ENCODE measurements at places on chromosomes 11 and 22.

- no peak for DNase-seq
Observed at GRCh38 chr22:17131686-17132085, 10.5 kb upstream of the TMEM121B start.

DNA sequence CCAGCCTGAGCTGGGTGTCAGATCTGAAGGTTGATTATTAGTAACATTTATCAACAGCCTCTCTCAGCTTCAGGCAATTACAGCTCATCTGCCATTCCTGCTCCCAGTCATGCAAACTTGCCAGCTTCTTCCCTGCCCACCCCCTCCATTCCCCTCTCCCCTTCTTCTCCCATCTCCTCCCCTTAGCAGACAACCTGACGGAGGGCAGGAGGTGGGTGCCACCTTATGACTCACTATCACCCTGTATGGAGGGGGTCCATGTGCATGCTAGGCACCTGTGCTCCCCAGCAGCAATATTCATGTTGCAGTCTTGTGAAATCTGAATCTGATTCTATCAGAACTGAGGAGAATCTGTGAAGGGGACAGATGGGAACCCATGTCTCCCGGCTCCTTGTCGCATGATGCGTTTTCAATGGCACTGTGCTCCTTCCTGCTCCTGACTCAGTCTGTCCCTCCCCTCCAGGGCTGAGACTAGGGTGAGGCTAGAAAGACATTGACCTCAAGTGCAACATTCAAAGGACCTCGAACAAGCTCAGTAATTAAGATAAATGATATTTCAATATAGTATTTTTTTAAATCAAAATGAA lies 46.3 kb upstream of the TUB start:
- DNase-seq = no peak

- DNase-seq = no peak
Observed at GRCh38 chr22:27467711-27468110, 333.8 kb downstream of the MN1 start.

- no peak for DNase-seq
Observed at GRCh38 chr11:64207256-64208085, 950 bp downstream of the FERMT3 start.

DNA sequence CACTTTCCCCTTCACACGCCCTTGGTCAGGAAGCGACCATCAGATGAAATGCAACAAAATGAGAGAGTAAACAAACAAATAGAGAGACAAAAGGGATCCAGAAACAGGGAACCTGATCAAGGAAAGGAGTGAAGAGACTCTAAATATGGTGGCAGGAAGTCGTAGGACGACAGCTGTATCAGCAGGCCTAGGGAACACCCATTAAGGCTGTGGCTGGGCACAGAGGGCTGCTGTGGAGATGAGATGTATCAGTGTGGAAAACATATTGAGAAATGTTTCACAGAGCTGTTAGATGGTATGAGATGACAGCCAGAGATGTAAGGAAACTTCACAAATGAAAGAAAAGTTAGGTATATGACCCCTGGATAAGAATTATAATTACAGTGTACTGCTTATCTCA lies 155.8 kb upstream of the MTMR2 start:
- no peak for DNase-seq

- DNase-seq = no peak
Observed at GRCh38 chr22:49760630-49761571, 66.8 kb downstream of the BRD1 start.

- DNase-seq = no peak
Observed at GRCh38 chr11:66856496-66857233, at the start of gene LRFN4. Gene LRFN4, plus strand, starts transcription at chr11:66857064. Its CDS starts 681 bp downstream, at chr11:66857745.

DNA sequence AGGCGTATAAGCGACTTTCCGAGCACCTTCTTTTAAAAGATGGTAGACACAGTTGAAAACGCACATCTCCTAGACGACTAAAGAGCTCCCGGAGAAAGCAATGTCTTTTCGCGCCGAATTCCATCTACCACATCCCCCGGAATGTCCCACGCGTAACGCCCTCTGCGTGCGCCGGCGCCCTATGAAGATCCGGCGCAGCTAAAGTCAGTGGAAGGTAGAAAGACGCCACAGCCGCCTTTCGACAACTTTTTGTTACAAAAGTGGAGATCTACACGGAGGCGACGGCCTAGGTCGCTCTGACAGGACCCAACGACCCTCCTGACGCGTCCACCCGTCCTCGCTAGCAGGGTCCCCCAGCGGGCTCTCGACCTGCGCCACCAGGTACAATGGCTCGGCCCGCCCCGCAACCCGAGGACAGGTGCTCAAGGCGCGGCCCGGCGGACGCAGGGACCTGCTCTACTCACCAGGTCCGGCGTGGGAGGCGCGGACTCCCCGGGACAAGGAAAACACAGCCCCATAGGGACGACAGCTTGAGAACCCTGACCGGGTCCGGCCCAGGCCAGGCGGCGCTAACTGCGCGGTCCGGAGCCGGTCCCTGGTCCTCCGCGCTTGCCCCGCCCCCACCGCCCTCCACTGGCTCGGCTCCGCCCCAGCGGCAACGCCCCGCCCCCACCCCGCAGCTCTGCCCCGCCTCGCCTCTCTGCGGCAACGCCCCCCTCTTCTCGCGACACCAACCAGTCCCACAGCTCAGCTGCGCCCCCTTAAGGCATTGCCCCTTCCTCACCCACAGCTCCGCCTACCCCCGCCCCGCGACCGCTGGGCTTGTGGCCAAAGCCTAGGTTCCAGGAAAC lies at the start of gene SVIP:
Gene SVIP, minus strand, starts transcription at position 571 of the 851 bp plus-strand sequence. Its CDS starts 53 bp downstream, at position 518.
- DNase-seq = peak; percentile 98

Data from NCI-H187 treated with DMSO at 0.1 percent for 48 hours (cell line).